ENCODE measurements at places on chromosomes 2 and 18.

GRCh38 chr2:20164734-20165478 is 60.0 kb downstream of the SDC1 start:
- peak; percentile 20 for DNase-seq

- peak; percentile 43 for DNase-seq
Observed at GRCh38 chr2:138794724-138795123, 14.5 kb upstream of the NXPH2 start.

DNA sequence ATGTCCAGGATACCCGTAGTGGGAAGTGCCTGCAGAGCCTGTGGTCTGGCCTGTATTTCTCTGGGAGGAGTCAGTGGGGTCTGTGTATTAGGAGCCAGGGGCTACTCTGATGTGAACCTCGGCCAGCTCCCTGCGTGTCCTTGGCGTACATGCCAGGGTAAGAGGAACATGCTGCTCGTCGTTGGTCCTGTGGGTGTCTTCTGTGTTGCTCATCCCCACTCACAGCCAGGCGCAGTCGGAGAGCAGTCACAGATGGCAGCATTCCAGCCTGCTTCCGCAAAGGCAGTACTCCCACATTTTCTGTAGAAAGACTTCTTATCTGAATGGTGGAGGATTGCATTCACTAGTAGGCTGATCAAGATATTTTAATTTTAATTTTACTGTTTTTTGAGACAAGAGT is 84.9 kb downstream of the DGKD start:
- DNase-seq = no peak

DNA sequence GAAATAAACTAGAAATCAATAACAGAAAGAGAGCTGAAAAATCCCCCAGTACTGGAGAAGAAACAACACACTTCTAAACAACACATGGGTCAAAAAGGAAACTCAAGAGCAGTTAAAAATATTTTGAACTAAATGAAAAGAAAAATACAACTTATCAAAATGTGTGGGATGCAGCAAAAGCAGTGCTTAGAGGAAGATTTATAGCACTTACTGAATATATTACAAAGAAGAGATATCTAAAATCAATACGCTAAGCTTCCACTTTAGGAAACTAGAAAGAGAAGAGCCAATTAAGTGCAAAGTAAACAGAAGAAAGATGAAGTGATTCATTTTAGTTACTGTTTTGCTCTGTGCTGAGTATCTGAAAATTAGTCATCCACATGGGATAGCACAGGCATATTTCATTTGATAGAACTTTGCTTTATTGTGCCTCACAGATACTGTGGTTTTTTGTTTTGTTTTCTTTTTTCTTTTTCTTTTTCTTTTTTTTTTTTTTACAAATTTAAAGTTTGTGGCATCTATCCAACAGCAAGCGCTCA is 17.0 kb downstream of the TGFA start:
- DNase-seq = peak; percentile 71

DNA sequence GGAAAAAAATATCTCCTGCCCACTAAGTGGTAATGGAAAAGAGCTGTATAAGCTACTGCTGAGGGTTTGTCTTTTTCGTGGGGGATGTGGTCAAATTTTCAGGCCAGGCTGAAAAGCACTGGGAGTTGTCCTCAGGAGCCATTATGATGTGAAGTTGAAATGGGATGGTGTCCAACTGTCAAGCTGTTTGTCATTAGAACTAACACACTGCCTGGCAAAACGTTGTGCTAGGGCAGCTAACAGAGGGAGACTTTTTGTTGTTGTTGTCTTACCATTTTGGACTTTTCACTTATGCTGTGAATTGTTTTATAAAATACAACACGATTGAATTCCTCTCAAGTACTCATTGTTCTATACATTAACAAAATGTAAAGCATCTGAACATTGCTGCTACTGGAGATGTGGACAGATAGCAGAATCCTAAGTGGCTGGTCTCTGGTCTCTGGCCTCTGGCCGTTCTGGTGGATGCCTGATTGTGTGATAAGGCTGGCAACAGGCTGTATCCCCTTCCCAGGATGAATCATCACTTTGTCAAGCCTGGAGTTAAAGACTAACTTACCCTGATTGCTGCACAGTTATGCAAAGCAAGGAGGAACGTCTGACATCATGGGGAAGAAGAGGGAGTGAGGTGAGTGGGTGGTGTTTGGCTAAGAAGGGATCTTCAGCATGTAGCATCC is 2.3 kb downstream of the MYO1B start:
- peak; percentile 95 for DNase-seq

- no peak for DNase-seq
Observed at GRCh38 chr2:146048141-146048540, 1528.2 kb upstream of the ZEB2 start.
